ENCODE measurements at places on chromosomes 7 and 10. TPM values are rescaled to one million over a fixed set of nuclear protein-coding genes. Genes with fewer than 3 reads are reported as not detected.

Gene ARHGEF5
- polyA plus RNA-seq, result 4.7 TPM

Gene NAT16
- not detected for polyA plus RNA-seq

Gene CCDC7
- polyA plus RNA-seq, result 1.0 TPM

DNA sequence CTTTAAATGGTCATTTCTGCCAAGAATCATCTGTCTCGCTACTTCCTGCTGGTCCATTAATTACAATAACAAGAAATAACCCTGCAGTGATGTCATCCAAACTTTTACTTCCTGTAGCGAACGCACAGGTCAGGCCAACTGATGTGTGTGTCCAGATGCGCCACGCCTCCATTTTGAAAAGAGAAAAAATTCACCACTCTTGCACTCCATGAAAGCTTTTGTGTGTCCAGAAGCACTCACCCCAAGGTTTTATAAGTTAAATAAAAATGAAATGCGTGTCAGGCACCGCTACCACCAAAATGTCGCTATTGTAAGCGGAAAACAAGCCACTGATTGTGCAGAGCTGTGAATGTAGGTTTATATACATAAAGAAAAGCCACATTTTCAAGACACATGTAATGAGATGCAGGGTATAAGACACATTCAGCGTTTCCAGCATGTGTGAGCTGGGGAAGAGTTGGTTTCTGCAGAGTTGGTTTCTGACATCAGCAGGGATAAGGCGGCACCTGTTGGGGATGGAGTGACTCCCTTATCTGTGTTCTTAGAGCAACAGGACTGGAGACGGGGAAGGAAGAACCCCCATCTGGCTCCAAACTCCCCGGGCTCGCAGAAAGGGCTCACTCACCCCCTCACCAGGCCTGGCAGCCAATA is 83.3 kb downstream of the CTBP2 start:
- no peak for DNase-seq

DNA sequence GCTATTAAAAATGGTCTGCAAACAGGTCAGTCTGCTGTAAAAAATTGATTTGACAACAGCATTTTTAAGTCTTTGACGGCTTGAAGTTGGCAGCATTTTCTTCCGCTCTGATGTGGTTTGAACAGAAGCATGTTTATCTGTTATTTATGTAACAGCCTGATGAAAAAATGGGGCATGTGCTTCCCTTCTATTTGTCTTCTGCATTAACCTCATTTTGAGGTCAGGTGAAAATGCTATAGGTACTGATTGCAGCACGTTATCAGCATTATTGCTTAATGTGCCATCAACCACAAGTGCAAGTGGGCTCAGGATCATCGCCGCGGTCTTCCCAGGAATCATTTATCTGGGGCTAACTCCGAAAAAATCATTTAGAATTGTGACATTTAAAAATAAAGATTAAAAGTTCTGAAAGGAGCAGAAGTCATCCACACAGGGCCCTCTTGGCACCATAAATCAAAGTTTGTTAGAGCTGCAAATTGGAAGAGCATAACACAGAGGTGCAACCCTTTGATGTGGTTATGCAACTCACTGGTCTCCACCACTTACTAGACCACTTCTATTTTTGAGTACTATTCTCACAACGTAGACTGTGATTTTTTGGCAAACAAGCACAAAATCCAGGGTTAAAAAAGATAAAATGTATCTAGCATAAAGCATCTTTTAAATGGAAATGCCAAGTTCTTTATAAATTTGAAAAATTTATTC is 307.7 kb downstream of the MDFIC start:
- peak; percentile 96 for DNase-seq

GRCh38 chr7:96188591-96188991 is 133.3 kb downstream of the SLC25A13 start:
- DNase-seq, result peak; percentile 14

DNA sequence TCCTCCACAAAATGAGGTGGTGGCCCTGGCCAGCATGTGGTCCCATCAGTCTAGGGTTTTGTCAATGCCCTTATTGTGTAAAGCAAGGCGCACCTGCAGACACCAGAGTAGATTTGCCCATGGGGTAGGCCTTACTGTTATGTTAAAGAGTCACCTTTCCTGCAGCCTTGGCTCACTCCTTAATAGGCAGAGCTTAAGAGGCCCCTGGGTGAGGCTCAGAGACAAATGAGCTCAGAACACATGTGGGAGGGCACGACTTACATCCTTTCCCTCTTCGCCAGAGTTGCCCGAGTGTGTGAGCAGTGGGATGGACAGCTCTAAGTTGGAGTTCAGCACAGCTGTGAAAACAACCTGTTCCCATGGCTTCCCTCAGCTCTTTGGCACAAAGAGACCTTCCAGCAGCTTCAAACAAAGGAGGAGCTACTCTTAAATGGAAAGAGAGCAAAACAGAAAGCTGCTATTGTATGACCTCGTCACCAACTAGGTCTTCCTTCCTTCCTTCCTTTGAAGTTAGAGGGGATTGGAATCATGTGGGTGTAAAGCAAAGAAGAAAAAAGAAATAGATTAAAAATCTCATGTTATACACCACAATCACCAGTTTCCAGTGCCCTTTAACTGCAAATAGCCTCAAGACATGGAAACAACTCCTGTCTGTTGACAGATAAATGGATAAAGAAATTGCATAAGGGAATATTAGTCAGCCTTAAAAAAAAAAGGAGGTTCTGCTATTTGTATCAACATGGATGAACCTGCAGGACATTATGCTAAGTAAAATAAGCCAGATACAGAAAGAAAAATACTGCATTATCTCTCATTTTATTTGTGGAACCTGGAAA is 11.9 kb upstream of the XPNPEP1 start:
- DNase-seq, result peak; percentile 90

GRCh38 chr7:157687845-157688532 is 351.2 kb downstream of the DNAJB6 start:
- no peak for DNase-seq

- DNase-seq, result peak; percentile 65
These were observed 23.4 kb downstream of the FAM107B start for GRCh38 chr10:14751014-14751896.

- DNase-seq, result no peak
These were observed 36.2 kb downstream of the HERPUD2 start for GRCh38 chr7:35658606-35659201.

DNA sequence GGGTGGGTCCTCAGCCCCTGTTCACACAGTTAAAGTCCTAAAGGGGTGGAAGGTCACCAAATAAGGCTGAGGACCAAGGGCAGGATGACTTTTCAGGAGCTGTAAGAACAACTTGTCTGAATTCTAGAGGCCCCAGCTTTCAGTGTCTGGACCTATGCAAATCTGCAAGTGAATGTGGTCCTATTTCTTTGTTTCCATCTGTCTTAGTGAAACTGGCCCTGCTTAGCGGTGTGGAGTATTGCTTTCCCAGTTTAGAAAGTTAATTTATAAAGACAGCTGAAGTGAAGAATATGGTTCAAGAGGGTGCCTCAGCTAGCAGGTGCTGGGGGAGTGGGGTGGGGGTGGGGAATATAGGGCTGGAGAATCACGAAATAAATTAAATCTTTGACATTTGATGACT is 40.1 kb downstream of the HHEX start:
- no peak for DNase-seq

GRCh38 chr10:127283017-127283416 is 86.6 kb upstream of the INSYN2A start:
- DNase-seq, result peak; percentile 11
